ENCODE measurements at places on chromosomes 6 and 20.
A peak's percentile ranks its signal among the peaks of the same experiment; 100 is the strongest.

DNA sequence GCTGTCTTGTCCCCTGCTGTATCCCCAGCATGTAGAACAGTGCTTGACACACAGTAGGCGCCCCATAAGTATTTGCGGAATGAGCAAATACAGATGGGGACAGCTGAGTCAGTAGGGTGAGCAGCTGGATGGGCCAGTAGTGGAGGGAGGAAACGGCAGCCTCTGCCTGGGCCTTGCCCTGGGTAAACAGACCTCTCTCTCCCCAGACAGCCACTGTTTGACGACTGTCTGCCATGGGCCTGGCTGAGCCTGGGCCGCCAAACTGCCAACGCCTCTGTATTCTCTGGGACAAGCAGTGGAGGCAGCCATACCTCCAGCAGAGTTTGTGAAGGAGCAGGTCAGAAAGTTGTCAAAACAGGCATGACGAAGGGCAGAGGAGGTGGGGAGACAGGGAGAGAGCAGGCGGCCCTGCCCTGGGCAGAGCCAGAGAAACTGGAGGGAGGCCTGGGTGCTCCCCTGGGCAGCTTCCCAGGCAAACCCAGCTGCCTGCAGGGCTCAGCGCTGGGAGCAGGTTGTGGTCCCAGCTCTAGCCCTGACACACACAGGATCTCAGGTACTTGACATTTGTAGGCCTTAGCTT, 15.2 kb downstream of the HNF4A start:
- H3K27ac ChIP-seq, result no peak overlapping the region
- DNase-seq, result no peak
- H3K4me3 ChIP-seq, result no peak overlapping the region
- peaks cover 4% of the 10 kb centered on the region for H3K4me1 ChIP-seq
- H3K27me3 ChIP-seq, result peaks cover 9% of the 10 kb centered on the region

DNA sequence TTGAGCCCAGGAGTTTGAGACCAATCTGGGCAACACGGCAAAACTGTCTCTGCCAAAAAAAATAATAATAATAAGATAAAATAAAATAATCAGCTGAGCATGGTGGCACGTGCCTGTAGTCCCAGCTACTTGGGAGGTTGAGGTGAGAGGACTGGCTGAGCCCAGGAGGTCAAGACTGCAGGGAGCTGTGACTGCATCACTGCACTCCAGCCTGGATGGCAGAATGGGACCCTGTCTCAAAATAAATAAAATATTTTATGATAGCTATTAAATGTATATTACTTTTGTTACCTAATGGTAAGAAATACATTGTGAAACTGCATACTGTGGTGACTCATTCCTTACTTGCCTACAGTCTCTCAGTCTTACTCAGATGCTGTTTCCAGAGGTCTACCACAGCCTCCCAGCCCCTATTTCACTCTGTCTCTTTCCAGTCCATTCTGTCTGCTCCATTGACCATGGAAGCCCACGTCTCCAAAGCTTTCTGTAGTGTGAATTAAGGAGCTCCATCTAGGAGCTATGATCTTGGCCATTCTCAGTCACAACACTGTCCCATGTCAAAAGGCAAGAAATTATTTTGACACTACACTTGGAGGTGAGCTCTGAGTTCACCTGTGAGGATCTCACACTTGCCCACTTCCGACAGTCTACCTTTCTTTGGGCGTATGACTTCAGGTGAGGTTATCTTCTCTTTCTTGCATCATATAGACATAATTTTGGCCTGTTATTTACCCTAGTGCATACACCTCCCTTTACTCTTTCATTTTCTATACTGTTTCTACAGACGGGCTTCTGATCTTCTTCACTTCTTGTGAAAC, 22.4 kb upstream of the SNX9 start:
- no peaks in the 10 kb centered on the region for H3K27me3 ChIP-seq
- no peaks in the 10 kb centered on the region for H3K36me3 ChIP-seq
- H3K27ac ChIP-seq, result no peak overlapping the region
- H3K4me1 ChIP-seq, result peaks cover 21% of the 10 kb centered on the region

- no peak for DNase-seq
- H3K36me3 ChIP-seq, result no peaks in the 10 kb centered on the region
- peak overlapping the region; percentile 29 for H3K27ac ChIP-seq
- H3K27me3 ChIP-seq, result no peaks in the 10 kb centered on the region
- peaks cover 43% of the 10 kb centered on the region for H3K4me1 ChIP-seq
- peak overlapping the region; percentile 98 for H3K4me3 ChIP-seq
Measured at GRCh38 chr6:53796451-53796780, 1.6 kb downstream of the LRRC1 start.

- H3K27me3 ChIP-seq, result peaks cover 2% of the 10 kb centered on the region
- H3K27ac ChIP-seq, result no peak overlapping the region
- H3K36me3 ChIP-seq, result no peaks in the 10 kb centered on the region
- H3K4me1 ChIP-seq, result no peaks in the 10 kb centered on the region
- DNase-seq, result no peak
Measured at GRCh38 chr20:7691647-7692269, 248.5 kb downstream of the HAO1 start.

- peaks cover 23% of the 10 kb centered on the region for H3K27me3 ChIP-seq
- H3K4me3 ChIP-seq, result no peak overlapping the region
- DNase-seq, result no peak
- no peaks in the 10 kb centered on the region for H3K4me1 ChIP-seq
Measured at GRCh38 chr6:167513778-167514177, 188.9 kb downstream of the TTLL2 start.

DNA sequence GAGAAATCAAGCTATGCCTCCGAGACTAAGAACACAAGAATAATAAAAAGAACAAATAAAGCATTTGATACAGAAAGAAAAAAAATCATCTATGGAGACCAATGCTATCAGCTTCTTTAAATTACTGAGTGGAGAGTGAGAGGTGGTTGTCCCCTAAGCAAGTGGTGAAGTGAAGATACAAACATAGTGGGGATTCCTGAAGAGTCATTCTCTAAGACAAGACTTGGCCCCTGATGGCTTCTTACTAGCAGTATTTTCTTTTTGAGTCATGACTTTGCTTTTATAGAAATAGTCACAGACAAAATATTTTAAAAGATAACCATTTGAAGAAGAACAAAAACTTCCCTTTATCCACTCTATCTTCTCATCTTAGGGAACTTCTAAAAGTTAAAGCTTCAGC, 261.4 kb upstream of the PRDM1 start:
- H3K36me3 ChIP-seq, result no peaks in the 10 kb centered on the region
- no peak for DNase-seq
- no peaks in the 10 kb centered on the region for H3K27me3 ChIP-seq
- H3K4me1 ChIP-seq, result peaks cover 9% of the 10 kb centered on the region
- H3K27ac ChIP-seq, result peak overlapping the region; percentile 11
- H3K4me3 ChIP-seq, result no peak overlapping the region

DNA sequence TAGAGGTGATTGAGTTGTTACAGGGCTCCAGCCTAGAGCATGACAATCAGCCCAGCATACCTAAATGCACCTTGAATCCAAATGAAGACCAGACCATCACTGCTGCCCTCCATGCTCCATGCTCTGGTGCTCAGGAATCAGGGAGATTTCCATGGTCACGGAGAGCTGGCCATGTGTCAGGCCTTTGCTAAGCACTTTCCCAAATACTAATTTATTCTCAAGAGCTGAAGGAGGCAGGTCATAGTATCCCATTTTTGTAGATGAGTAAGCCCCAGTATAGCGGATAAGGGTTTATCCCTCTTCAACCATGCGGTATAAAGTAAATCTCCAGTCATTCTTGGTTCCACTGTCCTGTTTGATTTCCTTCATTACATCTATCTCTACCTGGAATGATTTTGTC, 240.8 kb downstream of the TFAP2A start:
- no peaks in the 10 kb centered on the region for H3K36me3 ChIP-seq
- DNase-seq, result no peak
- peaks cover 17% of the 10 kb centered on the region for H3K4me1 ChIP-seq
- H3K4me3 ChIP-seq, result no peak overlapping the region
- no peaks in the 10 kb centered on the region for H3K27me3 ChIP-seq
- H3K27ac ChIP-seq, result no peak overlapping the region

DNA sequence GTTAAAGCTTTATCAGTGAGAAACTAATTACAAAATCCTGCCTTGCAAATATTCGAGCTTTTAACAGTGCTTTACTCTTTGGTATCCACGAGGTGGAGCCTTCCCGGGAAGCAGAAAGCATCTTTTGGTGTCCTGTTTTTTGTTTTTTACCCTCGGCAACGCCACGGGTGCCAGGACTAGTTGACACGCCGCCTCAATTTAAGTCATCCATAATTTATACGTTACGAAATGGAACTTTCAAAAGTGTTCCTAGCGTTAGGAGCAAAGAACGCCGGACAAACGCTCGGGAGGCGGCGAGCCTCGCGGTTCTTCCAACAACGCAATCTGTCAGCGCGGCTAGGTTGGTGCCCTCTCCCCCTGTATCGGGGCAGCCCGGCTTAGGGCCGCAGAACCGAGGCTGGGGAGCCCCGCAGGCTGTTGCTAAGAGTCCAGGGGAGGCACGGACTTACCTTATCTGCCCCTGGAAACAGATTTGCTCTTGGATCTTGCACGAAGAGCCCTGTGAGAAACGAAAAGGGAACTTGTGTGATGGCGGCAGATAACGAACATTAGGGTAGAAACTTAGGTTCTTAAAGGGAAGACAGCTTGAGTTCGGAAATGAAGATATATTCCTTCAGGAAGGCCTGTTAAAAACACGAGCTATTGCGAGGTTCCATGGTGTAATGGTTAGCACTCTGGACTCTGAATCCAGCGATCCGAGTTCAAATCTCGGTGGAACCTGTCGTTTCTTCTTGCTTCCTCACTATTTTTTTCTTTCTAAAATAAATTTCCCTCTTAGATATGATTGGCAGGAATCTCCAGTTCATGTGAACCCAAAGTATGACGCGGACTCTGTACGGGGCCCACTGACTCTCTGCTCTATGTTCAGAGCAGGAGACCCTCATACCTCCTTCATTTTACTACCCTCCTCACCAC, 46.2 kb upstream of the ZNF184 start:
- peak overlapping the region; percentile 79 for H3K27ac ChIP-seq
- no peaks in the 10 kb centered on the region for H3K36me3 ChIP-seq
- peak; percentile 87 for DNase-seq
- H3K4me1 ChIP-seq, result peaks cover 10% of the 10 kb centered on the region

GRCh38 chr6:135577059-135577538, 79.6 kb upstream of the AHI1 start:
- H3K36me3 ChIP-seq, result no peaks in the 10 kb centered on the region
- DNase-seq, result no peak
- no peak overlapping the region for H3K27ac ChIP-seq
- H3K4me3 ChIP-seq, result no peak overlapping the region

DNA sequence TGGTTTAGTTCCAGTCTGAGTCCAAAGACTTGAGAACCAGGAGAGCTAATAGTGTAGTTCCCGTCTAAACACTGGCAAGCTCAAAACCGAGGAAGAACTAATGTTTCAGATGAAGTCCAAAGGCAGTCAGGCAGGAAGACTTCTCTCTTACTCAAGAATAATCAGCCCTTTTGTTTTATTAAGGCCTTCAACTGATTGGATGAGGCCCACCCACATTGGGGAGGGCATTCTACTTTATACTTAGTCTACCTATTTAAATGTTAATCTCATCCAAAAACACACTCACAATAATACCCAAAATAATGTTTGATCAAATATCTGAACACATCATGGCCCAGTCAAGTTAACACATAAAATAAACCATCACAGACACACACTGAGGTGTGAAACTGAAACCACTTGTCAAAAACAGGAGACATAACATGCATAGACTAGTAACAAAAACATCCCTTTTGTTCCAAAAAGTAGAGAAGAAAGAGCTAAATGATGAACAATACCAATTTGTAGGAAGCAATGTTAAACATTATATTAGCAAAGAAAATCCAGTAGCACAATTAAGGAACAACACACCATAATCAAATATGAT, 50.2 kb upstream of the SENP6 start:
- H3K36me3 ChIP-seq, result no peaks in the 10 kb centered on the region
- no peak overlapping the region for H3K27ac ChIP-seq
- peaks cover 4% of the 10 kb centered on the region for H3K4me1 ChIP-seq
- H3K4me3 ChIP-seq, result no peak overlapping the region
- peaks cover 13% of the 10 kb centered on the region for H3K27me3 ChIP-seq

DNA sequence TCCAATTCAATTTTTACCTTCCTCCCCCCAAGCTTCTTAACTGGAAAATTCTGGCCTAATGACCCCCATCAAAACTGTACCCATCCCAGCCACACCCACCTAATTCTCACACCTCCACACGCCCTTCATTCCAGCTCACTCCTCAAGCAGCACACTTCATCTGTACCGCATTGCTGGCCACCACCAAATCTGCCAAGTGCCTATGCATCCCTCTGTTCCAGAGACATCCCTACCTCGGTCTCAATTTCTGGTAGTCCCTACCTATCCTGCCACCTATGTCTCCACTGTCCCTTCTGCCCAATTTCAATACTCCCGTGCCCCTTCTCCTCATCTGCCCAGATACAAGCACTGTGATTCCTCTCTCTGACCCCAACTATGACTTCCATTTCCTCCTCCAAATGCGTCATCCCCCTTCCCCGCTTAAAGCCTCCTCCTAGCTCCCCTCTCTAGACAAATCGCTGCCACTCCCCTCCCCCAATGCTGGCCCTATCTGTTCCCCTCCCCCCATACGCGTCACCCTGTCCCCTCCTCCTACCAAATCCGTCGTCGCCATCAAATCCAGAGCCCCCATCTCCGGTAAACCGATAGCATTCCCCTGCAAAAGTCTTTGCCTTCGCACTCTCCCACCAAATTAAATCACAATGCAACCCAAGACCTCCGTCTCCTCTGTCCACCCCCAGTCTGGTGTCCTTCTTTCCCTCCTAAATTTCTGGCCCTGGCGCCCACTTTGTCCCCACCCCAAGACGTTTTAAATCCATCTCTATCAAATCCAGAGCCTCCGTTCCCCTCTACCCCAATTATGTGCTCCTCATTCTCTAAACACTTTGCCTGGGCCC, 1.2 kb downstream of the MTCH1 start:
- peaks cover 3% of the 10 kb centered on the region for H3K36me3 ChIP-seq
- no peak overlapping the region for H3K27ac ChIP-seq
- H3K4me1 ChIP-seq, result peaks cover 24% of the 10 kb centered on the region
- DNase-seq, result no peak
- no peaks in the 10 kb centered on the region for H3K27me3 ChIP-seq

GRCh38 chr6:126631363-126631762, 291.4 kb downstream of the CENPW start:
- no peak overlapping the region for H3K4me3 ChIP-seq
- no peak for DNase-seq
- H3K27me3 ChIP-seq, result no peaks in the 10 kb centered on the region
- no peaks in the 10 kb centered on the region for H3K4me1 ChIP-seq
- no peaks in the 10 kb centered on the region for H3K36me3 ChIP-seq

GRCh38 chr6:157181649-157182048, 141.7 kb downstream of the TMEM242 start:
- no peaks in the 10 kb centered on the region for H3K27me3 ChIP-seq
- DNase-seq, result no peak
- no peak overlapping the region for H3K27ac ChIP-seq
- H3K4me3 ChIP-seq, result no peak overlapping the region

DNA sequence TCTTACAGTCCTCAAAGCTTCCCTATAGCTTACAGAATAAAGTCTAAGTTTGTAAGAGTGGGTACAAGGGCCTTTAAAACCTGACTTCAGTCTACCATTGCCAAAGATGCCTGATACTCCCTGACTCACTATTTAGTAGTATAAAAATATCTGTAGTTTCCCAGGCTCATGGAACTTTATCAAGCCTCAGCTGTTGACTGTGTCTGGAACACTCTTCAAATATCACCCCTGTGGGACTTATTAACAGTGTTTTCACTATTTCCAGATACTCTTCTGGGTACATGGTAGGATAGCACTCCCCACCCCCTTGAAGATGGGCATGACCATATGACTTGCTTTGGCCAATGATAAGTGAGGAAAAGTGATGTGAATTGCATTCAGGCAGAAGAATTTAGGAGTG, 105.3 kb upstream of the TENT5A start:
- no peaks in the 10 kb centered on the region for H3K36me3 ChIP-seq
- H3K4me3 ChIP-seq, result no peak overlapping the region
- no peak overlapping the region for H3K27ac ChIP-seq
- DNase-seq, result no peak
- H3K27me3 ChIP-seq, result no peaks in the 10 kb centered on the region

- DNase-seq, result no peak
- H3K36me3 ChIP-seq, result no peaks in the 10 kb centered on the region
- H3K4me1 ChIP-seq, result no peaks in the 10 kb centered on the region
- H3K27me3 ChIP-seq, result no peaks in the 10 kb centered on the region
Measured at GRCh38 chr20:14672066-14672465, 334.7 kb upstream of the FLRT3 start.

Measured in osteocyte (in vitro differentiated cells).